ENCODE measurements at places on chromosomes 13 and 19.

DNA sequence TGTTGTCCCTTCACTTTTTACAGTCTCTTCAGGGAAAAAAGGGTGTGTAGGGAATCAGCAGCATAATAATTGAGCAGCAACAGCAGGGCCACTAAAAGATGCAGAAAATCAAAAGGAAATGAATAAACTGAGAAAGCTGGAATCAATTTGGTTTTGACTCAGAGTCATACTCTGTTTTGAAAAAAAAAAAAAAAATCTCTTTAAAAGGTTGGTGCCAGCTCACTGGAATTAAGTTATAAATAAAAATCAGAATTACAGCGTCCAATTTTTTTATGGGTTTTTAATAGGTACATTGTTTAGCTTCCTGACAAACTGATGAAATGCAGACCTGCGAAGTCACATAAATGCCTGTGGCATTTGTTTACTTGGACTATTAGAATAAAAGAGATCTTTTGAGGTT is 231.9 kb downstream of the COG6 start:
- DNase-seq = no peak

GRCh38 chr19:28640506-28640905 is 572.4 kb downstream of the UQCRFS1 start:
- DNase-seq = no peak

- no peak for DNase-seq
These were observed 772 bp downstream of the PARP4 start for GRCh38 chr13:24511816-24512196.

- no peak for DNase-seq
These were observed 406.9 kb downstream of the FGF9 start for GRCh38 chr13:22077764-22078163.

DNA sequence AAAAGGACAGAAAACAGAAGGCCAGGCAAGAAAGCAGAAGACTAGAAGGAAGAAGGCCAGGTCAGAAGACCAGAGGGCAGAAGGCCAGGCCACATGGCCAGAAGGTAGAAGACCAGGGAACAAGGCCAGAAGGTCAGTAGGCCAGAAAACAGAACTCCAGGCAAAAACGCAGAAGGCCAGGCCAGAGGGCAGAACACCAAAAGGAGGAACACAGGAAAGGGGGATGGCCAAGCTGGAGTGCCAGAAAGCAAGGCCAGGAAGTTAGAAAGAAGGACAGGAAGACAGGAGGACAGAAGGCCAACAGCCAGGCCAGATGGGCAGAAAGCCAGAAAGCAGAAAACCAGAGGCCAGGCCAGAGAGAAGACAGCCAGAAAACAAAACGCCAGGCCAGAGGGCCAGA is 185.4 kb downstream of the TUBA3C start:
- no peak for DNase-seq

- no peak for DNase-seq
These were observed 559 bp upstream of the SSBP4 start for GRCh38 chr19:18418483-18419194.

- no peak for DNase-seq
These were observed 1158.0 kb upstream of the SPRY2 start for GRCh38 chr13:81498969-81499368.

DNA sequence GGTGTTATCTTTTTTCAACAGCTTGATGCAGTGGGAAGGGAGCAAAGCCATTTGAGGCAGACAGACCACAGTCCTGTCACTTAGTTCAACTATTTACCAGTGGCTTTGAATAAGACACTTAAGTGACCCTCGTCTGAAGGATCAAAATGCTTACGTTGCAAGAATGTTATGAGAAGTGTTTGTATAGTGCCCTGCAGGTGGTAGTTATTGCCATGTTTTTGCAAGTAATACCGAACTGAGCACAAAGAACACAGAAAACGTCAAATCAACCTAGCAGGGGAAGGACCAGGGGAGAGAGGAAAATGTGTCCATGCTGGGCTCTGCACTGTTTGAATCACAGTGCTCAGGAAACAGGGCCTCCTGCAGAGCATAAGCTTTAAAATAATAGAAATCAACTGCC is 2.8 kb downstream of the SOHLH2 start:
- DNase-seq = no peak

DNA sequence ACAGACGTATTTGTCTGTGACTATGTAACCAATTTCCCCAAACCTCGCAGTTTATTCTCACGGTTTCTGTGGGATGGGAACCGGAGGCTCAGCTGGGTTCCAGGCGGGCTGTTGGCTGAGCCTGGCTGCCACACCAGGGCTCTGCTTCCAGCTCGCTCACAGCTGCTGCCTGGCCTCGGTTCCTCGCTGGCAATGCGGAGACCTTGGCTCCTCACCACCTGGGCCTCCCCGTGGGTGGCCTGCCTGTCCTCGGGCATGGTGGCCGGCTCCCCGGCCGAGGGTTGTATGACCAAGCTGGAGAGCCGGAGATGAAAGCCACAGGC is 218.9 kb upstream of the MAB21L1 start:
- DNase-seq = no peak

DNA sequence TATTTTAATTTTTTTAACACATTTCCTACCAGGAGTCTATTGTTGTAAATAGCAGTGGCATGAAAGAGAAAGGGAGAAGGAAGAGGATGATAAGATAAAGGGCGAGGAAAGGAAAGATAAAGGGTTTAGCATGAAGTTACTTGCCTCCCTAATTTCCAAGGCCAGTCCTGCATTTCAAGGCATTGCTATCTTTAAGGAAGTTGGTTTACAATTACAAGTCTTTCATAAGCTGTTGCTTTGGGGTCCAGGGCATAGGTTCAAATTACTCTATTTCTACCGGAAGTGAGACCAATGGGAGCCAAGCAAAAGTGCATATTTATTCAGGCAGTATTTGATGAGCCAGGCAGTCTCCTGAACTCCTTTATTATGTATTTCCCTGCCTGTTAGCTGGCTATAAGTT is 27.7 kb upstream of the UBL3 start:
- DNase-seq = no peak

Data from NCI-H2171 (cell line).